ENCODE measurements at places on chromosomes 1 and 21.

- DNase-seq = no peak
These were observed 314.3 kb downstream of the HHIPL2 start for GRCh38 chr1:222233444-222234158.

- DNase-seq = no peak
These were observed 2.8 kb downstream of the DOP1B start for GRCh38 chr21:36159356-36159921.

DNA sequence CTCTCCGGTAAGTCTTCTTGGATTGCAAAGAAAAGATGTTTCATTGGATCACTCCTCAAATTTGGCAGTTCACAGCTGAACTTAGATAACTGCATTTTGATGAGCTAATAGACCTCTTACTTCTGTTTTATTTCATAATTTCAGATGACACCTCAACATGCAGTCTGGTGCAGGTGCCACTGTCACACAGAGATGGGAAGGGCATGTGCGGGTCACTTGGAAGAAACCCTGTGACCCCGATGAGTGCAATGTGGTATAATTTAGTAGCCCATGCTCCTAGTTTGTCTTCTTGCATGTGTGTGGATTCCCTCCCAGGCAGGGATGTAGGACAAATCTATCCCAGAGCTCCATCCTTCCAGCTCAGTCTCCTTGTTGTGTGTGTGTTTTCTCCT is 481 bp upstream of the SLAMF1 start:
- DNase-seq = no peak

GRCh38 chr1:38962560-38962959 is 20.9 kb upstream of the RHBDL2 start:
- no peak for DNase-seq

GRCh38 chr1:39127513-39127912 is 77.0 kb upstream of the MACF1 start:
- no peak for DNase-seq

DNA sequence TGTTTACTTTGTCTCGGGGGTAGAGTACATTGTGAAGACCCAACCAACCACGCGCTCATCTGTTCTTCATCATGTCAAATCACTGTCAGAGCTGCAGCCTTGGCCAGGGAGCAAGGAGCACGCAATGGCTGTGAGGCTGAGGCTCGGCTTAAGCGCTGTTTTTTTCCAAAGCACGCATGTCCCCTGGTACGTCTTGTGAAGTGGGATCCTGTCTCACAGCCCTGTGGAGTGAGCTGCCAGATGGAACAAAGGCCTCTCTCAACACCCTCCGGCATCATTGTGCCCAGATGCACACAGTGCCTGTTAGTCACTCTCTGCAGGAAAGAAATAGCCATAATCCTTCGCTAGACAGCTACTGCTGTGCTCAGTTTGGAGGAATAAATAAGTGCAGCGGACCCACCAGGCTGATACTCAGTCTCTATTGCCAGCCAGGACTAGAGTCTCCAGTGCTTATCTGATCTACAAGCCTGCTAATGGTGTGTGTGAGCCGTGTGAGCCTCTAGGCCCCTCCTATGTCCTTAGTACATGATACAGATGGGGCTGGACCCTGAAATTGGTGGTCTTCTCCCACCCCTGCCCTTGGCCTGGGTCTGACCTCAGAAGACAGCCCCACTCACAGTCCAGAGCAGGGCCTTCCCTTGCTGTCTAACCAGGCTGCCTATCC is 91.3 kb upstream of the COA6 start:
- no peak for DNase-seq

GRCh38 chr1:109485001-109485400 is 1.3 kb downstream of the ATXN7L2 start:
- DNase-seq = no peak

GRCh38 chr21:45050345-45050796 is 24.0 kb upstream of the ADARB1 start:
- DNase-seq = no peak

GRCh38 chr1:108199781-108200686 is at the start of gene SLC25A24:
TSS of gene SLC25A24 (minus strand) at chr1:108200343. CDS start at chr1:108200138, 205 bp downstream.
- DNase-seq = peak; percentile 31

Measured in stimulated activated CD8-positive, alpha-beta memory T cell treated with anti-CD3 and anti-CD28 coated beads, Interleukin-4, amount 100 ng/mL, for 1 hour (primary cell).